ENCODE measurements at places on chromosomes 6 and 20.
A peak's percentile ranks its signal among the peaks of the same experiment; 100 is the strongest.

- DNase-seq: no peak
Observed at GRCh38 chr6:115908906-115909559, 151.7 kb downstream of the FRK start.

- no peak for DNase-seq
Observed at GRCh38 chr6:144621332-144621731, 336.2 kb downstream of the UTRN start.

DNA sequence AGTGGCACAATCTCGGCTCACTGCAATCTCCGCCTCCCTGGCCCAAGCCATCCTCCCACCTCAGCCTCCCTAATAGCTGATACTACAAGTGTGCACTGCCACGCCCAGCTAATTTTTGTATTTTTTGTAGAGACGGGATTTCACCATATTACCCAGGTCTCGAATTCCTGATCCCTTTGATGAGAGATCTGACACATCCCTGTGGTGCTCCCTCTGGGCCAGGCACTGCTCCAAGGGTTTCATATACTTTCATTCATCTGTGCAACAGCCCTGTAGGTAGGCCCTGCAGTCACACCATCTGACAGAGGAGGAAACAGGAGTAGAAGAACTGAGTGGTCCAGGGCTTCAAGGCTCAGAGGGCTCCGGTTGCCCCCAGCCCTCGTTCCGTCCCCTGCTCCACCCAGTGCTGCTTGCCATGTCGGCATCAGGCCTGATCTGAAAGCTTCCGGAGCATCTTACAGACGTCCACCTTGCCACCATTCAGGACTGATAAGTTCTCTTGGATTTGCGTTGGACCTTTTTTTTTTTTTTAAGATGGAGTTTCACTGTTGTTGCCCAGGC is 3.3 kb downstream of the ZGPAT start:
- no peak for DNase-seq

- DNase-seq: no peak
Observed at GRCh38 chr6:150491131-150491810, 108.4 kb upstream of the PLEKHG1 start.

GRCh38 chr6:158416883-158417759 is 104.9 kb downstream of the TULP4 start:
- DNase-seq: no peak

GRCh38 chr20:17654649-17655285 is 27.3 kb downstream of the RRBP1 start:
- DNase-seq: no peak

GRCh38 chr6:26021350-26022131 is 58.9 kb downstream of the TRIM38 start:
- DNase-seq: peak; percentile 77

- DNase-seq: no peak
Observed at GRCh38 chr6:81413306-81413705, 339.2 kb downstream of the TENT5A start.

DNA sequence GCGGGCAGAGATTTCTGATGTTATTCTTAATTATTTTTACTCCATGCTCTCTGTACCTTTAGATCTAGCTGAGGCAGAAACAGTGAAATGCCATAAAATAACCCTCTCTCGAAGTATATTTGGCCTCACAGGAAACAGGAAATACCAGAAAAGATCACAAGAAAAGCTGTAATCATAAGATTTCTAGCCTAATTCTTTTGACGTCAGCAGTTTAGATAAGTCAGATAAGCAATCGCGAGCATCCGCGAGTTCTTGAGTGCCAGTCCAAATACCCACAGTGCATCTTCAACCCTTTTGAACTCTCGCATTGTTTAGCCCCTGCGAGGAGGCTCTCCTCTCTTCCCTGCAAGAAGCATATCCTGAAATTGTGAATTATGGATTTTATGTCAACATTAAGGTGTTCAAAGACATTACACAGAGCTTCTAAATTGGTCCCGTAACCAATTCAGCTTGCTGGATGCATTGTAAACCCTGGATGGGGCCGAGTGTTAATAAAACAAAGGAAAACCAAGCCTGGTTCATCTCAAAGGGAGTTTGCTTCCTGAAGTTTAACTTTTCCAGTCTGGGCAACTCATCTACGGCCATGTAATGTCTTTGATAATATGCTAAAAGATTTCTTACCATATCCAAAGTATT is 198.9 kb downstream of the MTFR2 start:
- no peak for DNase-seq

DNA sequence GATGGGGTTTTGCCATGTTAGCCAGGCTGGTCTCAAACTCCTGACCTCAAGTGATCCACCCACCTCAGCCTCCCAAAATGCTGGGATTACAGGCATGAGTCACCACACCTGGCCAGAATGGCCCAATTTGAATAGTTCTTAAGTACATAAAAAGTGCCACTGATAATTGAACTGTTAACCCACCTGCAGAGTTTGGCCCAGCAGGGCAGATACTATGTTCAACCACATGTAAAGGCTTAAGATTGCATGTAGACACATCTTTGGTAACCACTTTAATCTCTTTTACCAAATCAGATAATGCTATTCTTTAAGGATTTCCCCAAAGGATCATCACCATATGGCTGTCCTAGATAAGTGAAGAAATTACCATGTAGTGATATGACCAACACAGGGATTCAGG is 21.3 kb upstream of the SGK1 start:
- no peak for DNase-seq

DNA sequence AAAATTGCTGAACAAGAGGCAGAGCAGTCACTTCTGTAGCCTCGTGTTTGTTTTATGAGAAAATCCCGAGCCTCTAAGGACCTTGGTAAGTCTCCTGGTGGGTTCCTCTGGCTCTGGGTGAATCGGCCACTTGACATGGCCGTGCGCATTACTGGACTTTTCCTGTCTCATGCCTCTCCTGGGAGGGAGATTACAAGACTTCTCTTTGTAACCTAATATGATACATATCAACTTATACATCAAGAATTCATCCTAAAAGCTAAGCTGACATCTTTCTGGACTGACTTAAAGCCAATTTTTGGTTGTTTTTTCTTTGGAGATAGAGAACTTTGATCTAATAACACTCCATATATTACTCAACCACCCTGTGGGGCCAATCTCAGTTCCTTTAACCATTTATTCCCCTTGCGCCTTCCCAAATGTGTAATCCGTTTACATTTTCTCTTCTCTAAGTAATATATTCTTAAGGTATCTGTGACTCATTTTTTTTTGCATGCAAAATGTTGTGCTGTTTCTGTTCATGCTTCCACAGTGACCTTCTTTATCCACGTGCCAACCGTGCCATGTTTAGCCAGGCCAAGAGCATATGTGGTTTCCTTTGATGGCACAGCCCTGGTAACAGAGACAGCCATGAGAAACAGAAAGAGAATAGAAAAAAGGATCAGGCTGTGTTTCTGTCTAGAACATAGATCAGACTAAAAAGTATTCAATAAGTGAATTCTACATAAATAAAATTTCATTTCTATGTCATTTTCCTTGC is 47.5 kb upstream of the JAG1 start:
- no peak for DNase-seq

GRCh38 chr6:89475634-89476033 is 42.7 kb downstream of the ANKRD6 start:
- no peak for DNase-seq

- no peak for DNase-seq
Observed at GRCh38 chr6:8637896-8638597, 202.7 kb upstream of the SLC35B3 start.

GRCh38 chr6:156911581-156911980 is 134.4 kb downstream of the ARID1B start:
- no peak for DNase-seq

GRCh38 chr6:135938576-135939207 is 87.2 kb downstream of the PDE7B start:
- DNase-seq: no peak

- no peak for DNase-seq
Observed at GRCh38 chr20:63917811-63918210, 22.9 kb downstream of the DNAJC5 start.

DNA sequence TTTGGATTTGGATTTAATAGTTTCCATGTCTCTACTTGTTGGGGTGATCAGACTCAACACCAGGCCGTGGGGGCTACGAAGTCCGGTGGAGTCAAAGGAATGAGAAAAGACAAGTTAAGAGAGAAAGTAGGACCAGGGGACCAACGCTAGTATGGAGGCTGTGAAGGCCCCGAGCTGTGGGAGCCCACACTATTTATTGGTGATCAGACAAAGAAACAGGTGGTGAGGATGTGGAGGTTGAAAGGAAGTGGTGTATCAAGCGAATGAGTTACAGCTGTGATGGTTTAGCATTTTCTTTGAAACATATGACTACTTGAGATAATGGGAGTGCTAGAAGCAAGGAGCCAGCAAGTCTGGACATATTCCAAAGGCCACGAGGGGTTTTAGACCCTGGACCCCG is 62.4 kb downstream of the AKAP7 start:
- DNase-seq: no peak

- DNase-seq: no peak
Observed at GRCh38 chr6:21732731-21733130, 139.2 kb downstream of the SOX4 start.

- DNase-seq: no peak
Observed at GRCh38 chr6:6399568-6399967, 79.1 kb upstream of the F13A1 start.

GRCh38 chr20:22418738-22419137 is 165.6 kb downstream of the FOXA2 start:
- DNase-seq: no peak

GRCh38 chr6:37822851-37823682 is 3.5 kb downstream of the ZFAND3 start:
- peak; percentile 45 for DNase-seq

DNA sequence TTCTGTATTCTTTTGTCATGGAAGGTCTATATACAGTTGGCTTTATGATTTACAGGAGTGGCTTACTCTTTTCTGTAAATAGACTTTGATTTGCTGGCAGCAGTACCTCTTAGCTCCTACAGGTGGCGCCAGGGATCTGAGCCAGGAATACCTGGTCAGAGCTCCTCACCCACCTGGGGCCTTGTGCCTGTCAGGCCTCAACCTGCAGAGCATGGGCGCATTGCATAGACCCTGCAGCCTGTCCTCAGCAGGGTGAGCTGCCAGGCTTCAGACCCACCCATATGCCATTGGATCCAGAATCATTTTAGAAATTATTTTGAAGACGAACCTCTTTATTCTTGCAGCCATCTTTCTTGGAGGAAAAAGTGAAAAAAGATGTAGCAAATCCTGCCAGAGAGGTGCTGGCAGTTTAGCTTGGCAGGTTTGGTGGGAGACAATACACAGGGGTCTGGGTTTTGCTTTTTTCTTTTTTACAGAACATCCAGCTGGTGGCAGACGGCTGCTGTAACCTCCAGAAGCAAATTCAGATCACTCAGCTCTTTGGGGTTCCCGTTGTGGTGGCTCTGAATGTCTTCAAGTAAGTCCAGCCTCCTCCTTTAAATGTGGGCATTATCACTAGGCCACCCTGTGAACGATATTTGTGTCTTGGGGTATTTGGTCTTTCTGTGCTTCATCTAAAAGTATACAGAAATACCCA is 149.1 kb downstream of the MTHFD1L start:
- peak; percentile 50 for DNase-seq

- DNase-seq: no peak
Observed at GRCh38 chr6:101516578-101516977, 123.1 kb downstream of the GRIK2 start.

DNA sequence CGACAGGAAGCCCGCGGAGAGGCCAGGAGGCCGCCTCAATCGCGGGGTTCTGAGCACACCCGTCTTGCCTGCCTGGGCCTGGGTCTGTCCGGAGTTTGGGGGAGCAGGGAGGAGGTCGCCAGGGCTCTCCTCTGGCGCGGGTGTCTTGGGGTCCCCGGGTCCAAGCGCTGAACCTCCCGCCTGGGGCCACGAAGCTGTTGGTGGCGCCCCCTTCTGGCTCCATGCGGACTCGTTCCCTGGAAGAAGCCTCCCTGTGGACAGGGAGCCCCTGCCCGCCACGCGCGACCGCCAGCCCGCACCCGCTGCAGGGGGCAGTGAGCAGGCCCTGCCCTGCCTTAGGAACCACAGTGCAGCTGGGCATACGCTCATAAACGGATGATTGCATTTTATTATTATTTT is 44.7 kb downstream of the MCUR1 start:
- no peak for DNase-seq

DNA sequence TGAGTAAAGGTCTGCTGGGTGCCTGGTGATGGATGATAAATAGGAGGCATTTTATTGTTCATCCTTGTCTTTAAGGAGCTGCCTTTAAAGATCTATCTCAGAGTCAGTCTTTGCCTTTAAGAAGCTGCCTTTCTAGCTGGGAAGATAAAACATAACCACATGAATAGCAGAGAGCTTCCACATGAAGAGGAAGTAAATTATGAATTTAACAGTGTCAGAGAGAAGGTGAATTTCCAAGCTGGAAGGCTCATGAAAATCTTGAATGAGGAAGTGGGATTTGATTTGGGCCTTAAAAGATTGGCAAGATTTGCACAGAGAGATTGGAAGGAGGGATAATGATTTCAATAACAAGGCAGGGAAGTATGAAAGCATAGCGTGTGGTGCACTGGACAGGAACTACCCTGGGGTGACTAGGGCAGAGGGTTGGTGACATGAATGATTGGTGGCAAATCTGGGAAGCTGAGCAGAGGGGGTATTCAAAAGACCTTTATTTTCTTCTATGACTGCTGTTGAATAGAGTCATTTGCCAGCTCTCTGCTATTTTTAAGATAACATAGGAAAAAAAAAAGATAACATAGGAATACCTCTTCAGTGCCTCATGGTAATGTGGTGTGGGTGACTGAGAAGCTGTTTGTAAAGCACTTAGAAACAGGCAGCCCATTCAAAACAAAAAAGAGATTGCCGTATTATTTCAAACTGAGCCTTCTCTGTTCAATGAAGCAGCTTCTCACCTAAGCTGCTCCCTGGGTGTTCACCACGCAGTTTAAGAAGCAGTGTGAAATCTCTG is 591.6 kb downstream of the PKHD1 start:
- no peak for DNase-seq

DNA sequence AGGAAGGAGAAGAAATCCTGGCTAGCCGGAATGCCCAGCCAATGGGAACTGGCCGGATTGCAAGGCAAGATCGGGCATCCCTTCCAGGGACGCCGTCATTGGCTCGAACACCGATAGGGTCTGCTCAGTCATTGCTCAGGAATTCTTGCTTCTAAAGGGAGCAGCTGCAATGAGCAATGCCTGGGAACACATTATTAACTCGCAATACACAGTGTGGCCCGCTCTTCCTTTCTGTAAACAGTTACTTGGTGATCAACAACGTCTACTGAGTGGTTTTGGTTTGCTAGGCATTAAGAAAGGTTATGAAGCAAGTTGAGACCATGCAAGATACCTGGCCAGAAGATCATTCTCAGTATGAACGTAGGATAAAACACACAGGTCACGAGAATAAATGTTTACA is 165.4 kb upstream of the CITED2 start:
- DNase-seq: no peak
